ENCODE measurements at places on chromosomes 2 and 18.
A peak's percentile ranks its signal among the peaks of the same experiment; 100 is the strongest.

GRCh38 chr2:98378901-98379300, 32.6 kb downstream of the CNGA3 start:
- DNase-seq, result peak; percentile 67

DNA sequence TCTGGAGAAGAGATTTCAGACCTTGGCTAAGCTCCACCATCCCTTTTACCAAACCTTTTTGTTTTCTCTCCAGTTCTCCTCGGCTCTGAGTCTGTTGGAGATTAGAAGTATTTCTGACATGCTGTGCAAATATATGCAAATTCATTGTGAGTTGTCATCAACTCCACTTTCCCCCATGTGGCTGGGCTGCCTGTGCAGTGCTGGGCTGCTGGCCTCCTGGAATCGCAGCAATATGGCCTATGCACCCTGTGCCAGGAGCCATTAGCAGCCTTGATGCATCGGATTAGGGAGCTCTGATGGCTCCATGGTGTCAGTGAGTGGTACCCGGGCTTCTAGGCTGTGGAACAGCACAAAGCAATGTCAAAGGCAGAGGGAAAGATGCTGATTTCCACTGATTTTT, 80.0 kb downstream of the GPR39 start:
- DNase-seq, result no peak

- no peak for DNase-seq
Observed at GRCh38 chr18:49025426-49025766, 74.6 kb upstream of the SMAD7 start.

GRCh38 chr2:66790651-66791181, 355.8 kb downstream of the MEIS1 start:
- DNase-seq, result peak; percentile 69

DNA sequence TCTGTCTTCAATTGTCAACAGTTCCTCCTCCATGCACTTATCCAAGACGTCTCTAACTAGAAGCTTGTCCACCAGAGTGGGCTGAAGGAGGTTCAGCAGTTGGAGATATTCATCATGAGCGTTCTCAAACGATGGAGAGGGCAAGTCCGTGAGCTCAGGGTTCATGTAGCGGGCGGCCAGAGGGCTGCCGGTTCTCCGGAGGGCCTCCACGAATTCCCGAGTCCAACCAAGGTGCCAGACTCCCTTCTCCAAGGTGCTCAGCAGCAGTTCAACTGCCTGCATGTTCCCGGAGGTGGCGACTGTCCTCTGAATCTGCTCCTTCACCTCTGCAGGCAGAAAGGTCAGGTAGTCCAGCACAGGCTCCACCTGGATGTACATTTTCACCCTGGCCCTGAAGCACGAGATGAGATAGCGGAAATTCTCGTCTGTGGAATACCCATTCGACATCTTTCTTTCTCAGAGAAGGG, 590 bp downstream of the IFIH1 start:
- no peak for DNase-seq

GRCh38 chr2:185979546-185980071, 241.0 kb downstream of the FSIP2 start:
- DNase-seq, result no peak

GRCh38 chr18:37527395-37527794, 38.2 kb downstream of the CELF4 start:
- no peak for DNase-seq

DNA sequence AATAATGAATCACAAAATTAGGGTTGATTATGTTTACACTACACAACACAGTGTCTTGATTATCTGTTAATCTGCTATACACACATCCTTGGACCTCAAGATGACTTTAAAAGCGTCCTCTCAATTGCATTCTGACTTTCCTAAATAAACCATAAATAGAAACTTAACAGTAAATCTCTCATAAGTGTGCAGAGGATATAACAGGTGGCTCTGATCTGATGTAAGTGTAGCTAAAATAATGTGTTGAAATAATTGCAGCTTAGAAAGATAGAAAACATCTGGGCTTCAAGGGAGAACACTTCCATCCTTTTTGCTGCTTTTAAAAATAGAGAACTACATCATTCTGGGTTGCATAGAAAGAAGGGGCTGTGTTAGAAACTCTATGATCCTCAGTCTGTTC, 78.4 kb upstream of the EFEMP1 start:
- DNase-seq, result no peak
